Left ventricle myocardium superior (tissue), 1 donor: ENCODE measurements at places on chromosomes 7 and 10. TPM values are rescaled to one million over a fixed set of nuclear protein-coding genes. Genes with fewer than 3 reads are reported as not detected.

DNA sequence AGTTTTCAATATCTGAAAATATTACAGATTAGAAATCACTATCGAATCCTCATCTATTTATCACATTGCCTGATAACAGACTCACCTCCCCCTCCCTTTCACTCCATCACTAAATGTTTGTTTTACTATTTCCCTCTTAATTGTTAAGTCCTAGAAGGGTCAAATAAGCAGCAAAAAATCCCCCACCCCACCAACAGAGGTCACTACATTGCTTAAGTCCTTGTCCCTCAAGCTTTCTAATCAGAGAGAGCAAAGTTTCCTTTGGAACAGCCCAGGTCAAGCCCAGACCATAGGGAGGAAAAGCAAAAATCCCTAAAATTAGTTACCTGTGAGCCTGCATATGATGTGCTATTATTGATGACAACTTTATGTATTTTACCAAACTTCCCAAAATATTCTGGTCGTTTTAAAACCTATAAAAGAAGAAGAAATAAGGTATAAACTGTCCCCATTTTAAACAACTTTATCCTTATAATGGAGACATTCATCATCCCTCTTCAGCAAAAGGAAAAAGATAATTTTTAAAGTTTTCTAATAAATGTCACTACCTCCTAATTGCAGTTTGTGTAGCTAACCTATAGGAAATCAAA is 95.0 kb downstream of the CNOT4 start:
- DNase-seq, result no peak

- DNase-seq, result peak; percentile 34
Observed at GRCh38 chr7:141511676-141512396, 39.4 kb upstream of the AGK start.

- no peak for DNase-seq
Observed at GRCh38 chr7:21141476-21141875, 286.4 kb upstream of the SP4 start.

GRCh38 chr10:114143160-114143559 is 30.8 kb downstream of the CCDC186 start:
- DNase-seq, result no peak

The PRLHR gene
- not detected for total RNA-seq

The UNCX gene
- total RNA-seq, result not detected

The PRRT4 gene
- total RNA-seq, result 1.6 TPM
